T follicular helper cell (primary cell): ENCODE measurements at places on chromosomes 3 and 15.

GRCh38 chr3:122031123-122031468, 9.0 kb upstream of the ILDR1 start:
- DNase-seq, result no peak

DNA sequence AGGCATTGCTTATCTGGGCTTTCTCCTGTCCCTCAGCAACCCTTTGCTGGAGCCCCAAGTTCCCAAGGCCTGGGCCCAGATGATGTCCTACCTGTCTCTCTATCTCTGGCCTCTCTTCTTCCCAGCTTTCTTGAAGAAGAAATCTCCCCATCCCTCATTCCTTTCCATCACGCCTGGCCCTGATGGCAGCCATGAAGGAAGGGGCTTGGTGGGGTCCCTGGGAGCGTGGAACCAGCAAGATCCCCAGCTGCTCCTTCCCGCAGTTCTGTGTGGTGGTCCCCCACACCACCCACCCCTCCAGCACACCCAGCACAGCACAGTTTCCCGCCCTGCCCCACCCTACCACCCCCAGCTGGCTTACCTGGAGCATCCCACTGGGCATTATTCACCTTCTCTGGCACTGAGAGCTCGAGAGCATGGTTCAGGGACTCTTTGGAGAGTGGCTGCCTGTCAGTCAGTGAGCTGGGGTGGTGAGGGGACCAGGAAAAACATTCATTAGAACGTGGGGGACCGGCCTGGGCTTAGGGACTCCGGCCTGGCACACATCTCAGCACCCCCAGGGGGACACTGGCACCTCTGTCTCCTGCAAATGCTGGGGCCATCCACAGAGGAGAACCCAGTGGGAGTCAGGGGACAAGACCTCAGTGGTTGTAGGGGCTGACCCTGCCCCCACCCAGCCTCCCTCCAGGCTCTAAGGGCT, 26.6 kb downstream of the ACSBG1 start:
- DNase-seq, result no peak

DNA sequence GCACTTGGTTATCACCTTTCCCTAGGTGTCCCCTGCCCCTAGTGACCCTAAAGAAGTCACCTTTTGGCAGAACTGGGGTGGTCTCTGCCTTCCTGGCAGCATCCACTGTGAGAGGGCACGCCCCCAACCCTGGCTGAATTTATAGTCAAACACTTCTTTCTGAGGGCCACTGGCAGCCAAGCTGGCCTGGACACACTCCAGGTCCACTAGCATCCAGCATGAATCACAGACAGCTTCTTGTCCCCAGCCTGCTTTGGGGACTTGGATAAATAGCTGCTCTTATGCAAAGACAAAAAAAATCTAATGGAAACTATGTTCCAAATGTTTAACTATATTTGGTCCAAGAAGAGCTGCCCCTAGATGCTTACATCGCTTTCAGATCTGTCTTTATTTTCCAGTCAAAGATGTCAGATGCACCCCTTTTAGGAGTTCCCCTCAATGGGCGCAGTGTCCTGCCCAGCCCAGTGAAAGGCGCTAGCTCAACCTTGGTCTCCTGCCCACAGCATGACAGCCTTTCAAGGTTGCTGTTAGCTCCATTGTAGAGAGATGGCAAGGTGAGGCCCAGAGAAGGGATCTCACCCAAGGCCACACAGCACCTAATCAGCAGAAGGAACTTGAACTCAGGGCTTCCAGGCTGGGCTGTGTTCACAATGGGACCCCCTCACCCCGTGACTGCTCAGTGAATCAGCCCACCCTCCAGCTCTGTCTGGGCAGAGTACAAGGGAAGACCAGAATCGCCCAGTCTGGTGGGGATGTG, 7.0 kb downstream of the RASL12 start:
- DNase-seq, result no peak

DNA sequence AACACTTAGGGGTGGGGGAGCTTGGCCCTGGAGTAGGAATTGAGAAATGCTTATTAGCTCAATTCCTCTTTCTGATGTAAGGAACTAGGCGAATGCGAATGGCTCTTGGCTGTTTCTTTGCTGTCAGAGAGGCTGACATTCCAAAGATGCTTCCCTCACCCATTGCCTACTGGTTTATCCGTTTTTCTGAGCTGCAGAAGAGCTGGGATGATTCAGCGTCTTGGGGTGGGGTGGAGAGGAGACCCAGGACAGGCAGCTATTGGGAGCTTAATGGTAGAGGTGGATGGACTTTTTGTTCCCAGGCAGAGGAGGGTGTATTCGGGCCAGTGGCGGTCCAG, 9.8 kb downstream of the PLEKHO2 start:
- DNase-seq, result no peak

- no peak for DNase-seq
These were observed 25.5 kb downstream of the FAM174B start for GRCh38 chr15:92629975-92630626.

DNA sequence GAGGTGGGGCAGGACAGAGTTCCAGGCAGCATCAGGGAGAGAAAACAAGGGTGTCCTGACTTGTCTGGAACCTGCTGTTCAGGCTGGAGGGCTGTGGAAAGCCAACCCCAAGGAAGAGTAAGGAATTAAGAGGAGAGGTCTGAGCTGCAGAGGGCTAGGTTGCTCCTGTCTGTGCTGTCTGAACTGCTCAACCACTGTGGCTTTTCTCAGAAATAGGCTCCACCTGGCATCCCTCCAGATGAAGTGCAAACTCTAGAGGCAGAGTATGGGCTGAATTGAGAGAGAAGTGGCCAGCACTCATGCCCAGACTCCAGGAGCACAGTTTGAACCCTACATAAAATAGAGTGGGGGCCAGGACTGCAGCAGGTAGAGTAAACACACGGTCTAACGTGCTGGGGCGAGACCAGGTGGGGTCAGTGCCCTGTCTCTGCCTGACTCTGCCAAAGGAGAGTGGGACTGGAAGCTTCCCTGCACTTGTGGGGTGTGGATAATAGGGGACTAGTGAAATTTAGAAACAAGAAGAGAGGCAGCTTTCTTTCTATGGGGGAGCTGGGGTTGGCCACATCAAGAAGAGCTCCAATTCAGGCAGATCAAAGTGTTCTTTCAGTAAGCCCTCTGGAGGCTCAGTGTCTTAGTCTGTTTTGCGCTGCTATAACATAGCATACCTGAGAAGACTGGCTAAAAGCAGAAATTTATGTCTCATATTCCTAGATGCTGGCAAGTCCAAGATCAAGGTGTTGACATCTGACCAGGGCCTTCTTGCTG, 28.0 kb upstream of the MNS1 start:
- DNase-seq, result no peak

GRCh38 chr15:73298522-73299245, 70.1 kb downstream of the HCN4 start:
- DNase-seq, result no peak

DNA sequence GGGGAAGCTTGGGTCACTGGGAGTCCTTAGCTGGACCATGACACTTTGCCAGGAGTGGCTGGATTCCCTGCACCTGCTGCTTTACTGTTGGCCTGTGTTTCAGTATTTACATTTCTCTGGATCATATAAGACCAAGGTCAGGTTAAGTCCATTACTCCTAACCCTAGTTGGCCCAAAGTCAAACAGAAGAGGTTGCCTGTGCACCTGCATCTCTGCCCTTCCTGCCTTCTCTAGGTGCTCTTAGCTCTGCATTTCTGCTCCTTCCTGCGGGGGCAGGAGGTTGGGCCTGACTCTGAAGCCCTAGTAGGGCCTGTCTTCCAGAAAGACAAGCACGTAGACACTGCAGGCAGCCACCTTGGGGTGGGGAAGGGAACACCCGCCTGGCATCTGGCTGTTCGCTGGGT, 124.3 kb downstream of the RPLP1 start:
- DNase-seq, result no peak

DNA sequence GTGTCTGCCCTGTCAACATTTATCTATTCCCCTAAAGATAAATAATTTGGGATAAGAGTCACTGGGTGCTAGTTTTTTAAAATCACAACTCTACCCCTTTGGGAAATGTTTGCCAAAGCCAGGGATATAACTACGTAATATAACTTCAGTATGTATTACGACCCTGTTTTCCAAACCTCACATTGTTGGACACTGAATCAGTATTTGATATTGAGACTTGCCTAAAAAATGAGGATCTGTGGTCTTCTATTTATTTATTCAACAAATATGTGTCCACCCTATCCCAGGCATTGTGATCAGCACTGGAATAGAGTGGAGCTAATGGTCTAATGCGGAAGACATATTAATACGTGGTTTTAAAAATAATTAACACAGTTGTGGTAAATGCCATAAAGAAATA, 4.5 kb upstream of the MGA start:
- DNase-seq, result no peak

DNA sequence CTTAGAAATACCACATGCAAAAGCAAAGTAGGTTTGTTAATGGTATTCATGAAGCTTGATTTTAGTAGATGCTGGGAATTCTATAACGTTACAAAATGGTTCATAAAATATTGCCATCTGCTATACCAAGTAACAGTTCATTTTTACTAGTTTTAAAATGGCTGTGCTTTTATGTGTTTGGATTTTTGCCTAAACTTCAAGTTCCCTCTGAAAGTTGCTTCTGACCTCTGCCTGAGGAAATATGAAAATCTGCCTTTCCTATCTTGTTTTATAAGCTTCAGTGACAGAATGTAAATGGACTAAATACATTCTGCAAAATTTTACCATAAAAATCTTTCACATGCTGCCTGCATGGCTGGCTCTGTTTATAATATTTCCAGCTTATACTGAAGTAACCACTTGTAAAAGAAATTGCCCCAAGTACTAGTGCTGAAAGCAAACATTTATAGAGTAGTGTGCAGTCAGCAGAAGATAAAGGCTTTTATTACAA, 560.7 kb upstream of the ROBO2 start:
- no peak for DNase-seq

DNA sequence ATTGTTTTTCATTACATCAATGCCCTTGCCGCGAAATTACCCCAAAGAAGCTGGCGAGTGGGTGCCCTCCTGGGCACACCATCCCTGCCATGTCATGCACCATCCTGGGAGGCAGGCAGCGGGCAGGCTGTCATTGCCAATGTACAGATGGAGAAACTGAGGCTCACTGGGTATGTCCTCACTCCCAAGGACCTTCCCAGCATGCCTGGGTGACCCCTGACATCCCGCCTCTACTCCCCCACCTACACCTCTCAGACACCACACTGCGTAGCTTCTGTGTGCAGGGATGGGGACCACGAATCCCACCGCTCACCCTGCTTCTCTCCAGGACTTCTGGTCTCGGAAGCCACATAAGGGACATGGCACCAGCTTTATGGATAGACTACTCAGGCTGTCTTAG, 41.0 kb upstream of the SLC41A3 start:
- DNase-seq, result no peak

GRCh38 chr3:33287672-33288282, 10.5 kb downstream of the FBXL2 start:
- DNase-seq, result no peak

DNA sequence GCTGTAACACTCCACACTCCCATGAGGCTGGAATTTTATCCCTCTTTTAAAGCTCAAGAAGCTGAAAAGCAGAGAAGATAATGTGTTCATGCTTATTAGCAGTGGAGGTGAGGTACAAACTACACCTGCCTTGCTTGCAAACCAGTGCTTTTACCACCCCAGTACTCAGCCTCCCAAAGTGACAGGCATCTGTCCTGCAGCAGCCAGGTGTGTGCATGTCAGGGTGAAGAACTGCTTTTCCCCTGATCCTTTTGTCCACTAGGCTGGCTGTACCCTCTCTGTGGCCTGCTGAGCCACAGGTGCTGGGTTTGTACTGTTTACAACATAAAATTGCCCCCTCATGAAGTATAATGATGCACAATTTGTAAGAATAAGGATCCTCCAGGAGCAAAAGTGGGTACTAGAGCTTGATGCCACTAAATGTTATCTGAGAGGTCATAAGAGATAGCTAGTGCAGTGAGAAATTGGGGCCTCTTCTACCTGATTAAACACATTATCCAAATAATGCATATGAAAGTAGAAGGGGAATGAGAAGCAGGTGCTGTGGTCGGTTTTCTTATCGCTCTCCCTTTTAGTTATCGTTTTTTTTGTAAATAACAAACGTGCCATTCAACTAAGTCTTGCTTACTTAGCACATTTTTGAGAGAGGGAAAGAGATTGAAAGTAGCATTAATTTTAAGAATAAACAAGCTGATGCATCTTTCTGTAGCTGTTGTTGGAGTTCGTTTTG, 39.2 kb upstream of the GADL1 start:
- DNase-seq, result no peak

- no peak for DNase-seq
These were observed 224.7 kb downstream of the CACNA2D3 start for GRCh38 chr3:54347060-54347459.

DNA sequence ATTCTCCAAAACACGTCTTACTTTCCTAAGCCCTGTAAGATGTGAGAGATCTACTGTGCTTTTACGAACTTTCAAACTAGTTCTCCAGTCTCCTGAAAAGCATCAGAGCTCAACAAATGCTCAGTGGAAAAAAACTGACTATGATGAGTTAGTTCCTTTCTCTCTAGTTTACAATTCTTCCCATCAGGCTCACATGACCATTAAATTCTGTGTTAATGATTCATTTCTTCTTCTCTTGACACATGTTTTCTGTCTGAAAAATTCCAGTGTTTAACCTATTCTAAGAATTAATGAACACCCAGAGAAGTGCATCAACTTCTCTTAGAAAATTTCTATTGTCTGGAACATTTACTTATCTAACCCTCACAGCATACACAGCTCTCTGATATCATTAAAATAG, 844.3 kb downstream of the SI start:
- no peak for DNase-seq

DNA sequence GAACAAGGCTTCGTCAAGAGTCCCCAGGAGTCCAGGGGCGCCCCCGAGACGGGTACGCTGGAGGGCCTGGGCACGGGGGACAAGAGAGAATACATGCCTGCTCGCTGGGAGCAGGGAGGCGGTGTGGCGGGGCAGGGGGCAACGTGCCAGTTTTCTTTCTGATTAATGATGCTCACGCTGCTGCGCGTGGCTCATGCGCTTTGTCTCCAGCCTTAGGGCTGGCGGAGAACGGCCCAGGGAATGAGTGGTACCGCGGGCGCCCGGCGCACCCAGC, 408 bp upstream of the ARPP21 start:
- no peak for DNase-seq

- no peak for DNase-seq
These were observed 476.9 kb upstream of the PROK2 start for GRCh38 chr3:72261566-72262564.

GRCh38 chr15:73711526-73711925, 27.3 kb downstream of the CD276 start:
- no peak for DNase-seq

DNA sequence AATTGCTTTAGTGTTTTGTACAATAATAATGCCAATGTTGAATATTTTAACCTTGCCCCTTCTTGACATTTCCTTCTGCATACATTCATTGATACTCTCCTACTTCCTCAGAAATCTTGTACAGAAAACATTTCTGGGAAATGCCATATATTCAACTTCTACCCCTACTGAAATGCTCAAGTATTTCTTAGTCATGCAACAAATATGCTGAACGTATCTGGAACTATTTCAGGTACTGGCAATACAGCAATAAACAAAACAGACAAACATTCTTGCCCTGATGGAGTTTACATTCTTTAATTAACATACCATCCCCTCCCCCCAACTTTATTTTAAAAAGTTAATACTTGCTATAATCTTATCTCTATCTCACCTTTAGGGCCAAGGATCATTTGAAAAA, 147.2 kb downstream of the STAG1 start:
- no peak for DNase-seq

GRCh38 chr3:58044691-58045483, 36.7 kb downstream of the FLNB start:
- DNase-seq, result no peak

- no peak for DNase-seq
These were observed 243.2 kb upstream of the LRRN1 start for GRCh38 chr3:3556078-3556477.

GRCh38 chr15:50531163-50531562, 15.3 kb downstream of the USP50 start:
- DNase-seq, result no peak
